Mucosa of descending colon (tissue), 3 donors: ENCODE measurements at places on chromosomes 1 and 21. TPM values are rescaled to one million over a fixed set of nuclear protein-coding genes. Genes with fewer than 3 reads are reported as not detected.
A peak's percentile ranks its signal among the peaks of the same experiment; 100 is the strongest.

Gene EVA1C
- total RNA-seq: 15.3 TPM

Gene CLCC1
- 32.1 TPM for total RNA-seq

Gene SPRR2A
- total RNA-seq: not detected

Gene TTC3
- 67.2 TPM for total RNA-seq

Gene HSD3B2
- 2.3 TPM for total RNA-seq

Gene C1QC
- 44.3 TPM for total RNA-seq

- no peak for DNase-seq
Observed at GRCh38 chr1:151902858-151903257, 6.5 kb downstream of the THEM4 start.

- DNase-seq: no peak
Observed at GRCh38 chr21:24994717-24995116, 612.6 kb downstream of the MRPL39 start.

GRCh38 chr1:232108598-232108997 lies 482.0 kb downstream of the DISC1 start:
- no peak for DNase-seq

- no peak for DNase-seq
Observed at GRCh38 chr1:228023294-228023639, 16.5 kb downstream of the WNT3A start.

GRCh38 chr1:47226121-47226838 lies 5.7 kb downstream of the TAL1 start:
- no peak for DNase-seq

GRCh38 chr21:33543505-33544129 lies 779 bp downstream of the SON start:
- DNase-seq: peak; percentile 86

DNA sequence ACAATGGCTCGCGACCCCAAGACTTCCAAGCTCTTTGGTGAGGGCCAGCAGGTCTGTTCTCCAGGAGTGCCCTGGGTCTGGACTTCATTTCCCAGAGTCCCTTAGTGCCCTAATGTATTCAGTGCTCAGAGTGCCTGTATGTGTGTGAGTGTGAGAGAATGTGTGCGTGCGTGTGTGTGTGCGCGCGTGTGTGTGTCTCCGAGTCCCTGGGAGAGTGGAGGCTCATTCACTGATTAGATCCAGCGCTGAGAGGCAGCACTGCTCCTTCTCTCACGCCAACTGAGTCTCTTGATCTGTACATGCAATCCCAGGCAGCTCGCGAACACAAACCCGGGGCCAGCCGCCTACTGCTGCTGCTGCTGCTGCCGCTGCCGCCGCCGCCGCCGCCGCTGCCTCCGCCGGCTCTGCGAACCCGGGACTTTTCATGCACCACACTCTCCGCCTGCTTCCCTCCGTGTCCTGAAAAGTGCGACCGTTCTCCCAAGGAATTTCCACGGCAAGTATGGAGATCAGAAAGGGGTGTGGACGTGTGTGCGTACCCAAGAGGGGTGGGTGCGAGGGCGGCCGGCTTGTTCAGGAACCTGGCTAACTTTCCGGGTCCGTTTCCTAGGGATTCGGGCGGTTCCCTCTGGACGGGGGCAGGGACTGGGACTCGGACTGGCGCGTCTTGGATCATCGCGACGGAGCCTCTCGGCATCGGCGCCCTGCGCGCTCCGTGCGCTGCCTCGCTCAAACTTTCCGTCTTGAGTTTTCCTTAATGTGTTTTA lies at the start of gene RNF220:
RNF220 (plus strand) TSS at position 225 of the 767 bp plus-strand sequence.
- peak; percentile 59 for DNase-seq

DNA sequence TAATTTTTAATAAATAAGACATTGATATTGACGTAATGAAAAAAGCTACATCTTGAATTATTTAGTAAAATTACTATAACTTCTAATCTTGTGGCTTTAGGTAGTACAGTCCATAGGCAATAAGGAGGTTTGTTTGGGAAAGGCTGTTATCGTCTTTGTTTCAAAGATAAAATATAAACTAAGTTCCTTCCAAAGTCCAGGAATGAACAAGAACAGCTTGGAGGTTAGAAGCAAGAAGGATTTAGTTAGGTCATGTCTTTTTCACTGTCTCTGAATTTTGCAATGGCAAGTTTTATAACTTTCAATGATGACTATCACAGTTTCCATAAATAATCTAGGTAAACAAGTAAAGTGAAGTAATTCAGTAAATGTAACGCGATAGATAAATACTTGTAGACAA lies 106.9 kb upstream of the OLFM3 start:
- no peak for DNase-seq

DNA sequence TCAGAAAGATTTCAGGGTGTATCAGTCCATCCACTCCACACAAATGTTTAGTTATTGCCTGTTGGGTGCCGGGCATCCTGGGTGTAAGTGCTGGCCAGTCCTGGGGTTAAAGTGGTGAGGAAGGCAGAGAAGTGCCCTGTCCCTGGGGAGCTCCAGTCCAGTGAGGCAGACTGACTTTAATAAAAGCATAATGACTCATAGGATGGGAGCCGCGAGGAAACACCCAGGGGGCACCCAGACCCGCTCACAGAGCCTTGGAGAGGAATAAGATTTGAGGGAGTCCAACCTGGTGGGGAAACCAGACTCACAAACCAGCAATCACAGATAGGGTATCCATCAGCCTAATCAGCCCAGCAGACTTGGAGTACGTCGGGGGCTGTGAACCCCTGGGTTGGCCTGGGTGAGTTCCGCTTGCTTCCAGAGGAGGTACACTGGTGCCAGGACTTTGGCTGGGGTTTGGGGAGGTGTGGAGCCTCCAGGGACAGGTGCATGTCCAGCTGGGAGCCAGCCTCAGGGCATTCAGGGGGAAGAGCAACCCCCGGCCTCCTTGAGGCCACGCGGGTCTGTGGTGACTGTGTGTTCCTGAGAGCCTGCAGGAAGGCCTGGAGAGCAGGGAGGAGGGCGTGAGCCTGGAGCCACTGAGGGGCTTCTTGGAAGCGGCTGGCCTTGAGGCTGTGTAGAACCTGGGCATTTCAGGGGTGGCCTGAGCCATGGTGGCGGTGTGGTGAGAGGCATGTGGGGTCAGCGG lies 3.7 kb downstream of the PEAR1 start:
- DNase-seq: peak; percentile 4

DNA sequence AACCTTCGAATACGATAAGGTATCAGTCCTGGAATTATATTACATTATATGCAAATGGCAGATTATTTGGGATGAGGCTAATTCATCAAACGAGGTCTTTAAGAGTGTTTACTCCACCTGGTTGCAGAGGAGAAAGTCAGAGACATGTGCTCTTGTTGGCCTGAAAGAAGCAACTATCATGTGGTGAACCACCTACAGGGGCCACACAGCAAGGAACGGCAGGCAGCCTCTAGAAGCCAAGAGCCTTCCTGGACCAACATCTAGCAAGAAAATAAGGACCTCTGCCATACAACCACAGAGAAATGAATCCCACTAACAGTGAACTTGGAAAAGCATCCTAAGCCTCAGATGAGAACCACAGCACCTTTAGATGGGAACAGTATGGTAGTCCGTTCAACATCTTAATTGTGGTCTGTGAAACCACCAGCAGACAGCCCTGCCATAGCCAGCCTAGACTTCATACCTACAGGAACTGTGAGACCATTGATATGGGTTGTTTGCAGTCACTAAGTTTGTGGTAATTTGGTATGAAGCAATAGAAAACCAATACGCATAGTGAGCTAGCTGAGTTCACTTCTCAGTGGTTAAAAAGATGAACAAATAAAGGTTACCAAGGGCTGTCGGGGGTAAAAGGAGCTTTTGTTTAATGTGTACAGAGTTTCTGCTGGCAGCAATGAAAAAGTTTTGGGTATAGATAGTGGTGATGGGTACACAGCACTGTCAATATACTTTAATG lies 345.7 kb upstream of the RUNX1 start:
- DNase-seq: no peak

DNA sequence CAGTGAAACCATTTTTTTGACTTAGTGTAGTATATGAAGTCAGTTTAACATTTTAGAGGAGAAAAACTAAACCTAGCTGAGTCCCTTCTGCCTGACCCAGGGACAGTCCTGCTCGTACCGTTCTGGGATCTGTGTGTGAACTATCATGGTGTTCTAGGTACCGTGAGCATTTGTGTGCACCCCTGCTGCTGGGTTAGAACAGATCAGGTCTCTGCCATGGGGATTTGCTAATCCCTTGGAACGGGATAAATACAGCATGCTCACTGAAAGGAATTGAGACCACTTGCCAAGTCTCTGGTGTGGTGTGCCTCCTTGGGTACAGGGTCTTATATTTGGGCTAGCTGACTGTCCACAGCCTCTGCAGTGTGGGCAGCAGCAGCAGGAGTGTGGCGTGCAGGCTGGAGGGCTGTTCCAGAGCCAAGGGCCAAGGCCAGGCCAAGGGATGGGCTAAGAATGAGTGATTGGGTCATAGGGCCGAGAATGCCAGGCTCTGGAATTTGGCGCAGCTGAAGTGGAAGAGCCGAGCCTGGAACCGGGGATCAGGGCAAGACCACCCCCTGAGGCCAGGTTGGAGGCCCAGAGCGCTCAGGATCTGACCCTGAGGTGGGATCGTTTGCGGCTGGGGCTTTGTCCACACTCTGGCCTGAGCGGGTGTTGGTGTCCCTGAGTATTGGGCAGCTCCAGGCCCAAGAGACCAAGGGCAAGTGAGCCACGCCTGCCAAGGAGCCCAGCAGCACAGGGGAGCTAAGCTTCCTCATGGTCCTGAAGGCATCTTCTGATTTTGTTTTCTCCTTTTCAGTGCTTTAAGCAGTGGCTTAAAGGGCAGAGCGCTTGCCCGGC lies 66.3 kb downstream of the VPS26C start:
- DNase-seq: no peak

DNA sequence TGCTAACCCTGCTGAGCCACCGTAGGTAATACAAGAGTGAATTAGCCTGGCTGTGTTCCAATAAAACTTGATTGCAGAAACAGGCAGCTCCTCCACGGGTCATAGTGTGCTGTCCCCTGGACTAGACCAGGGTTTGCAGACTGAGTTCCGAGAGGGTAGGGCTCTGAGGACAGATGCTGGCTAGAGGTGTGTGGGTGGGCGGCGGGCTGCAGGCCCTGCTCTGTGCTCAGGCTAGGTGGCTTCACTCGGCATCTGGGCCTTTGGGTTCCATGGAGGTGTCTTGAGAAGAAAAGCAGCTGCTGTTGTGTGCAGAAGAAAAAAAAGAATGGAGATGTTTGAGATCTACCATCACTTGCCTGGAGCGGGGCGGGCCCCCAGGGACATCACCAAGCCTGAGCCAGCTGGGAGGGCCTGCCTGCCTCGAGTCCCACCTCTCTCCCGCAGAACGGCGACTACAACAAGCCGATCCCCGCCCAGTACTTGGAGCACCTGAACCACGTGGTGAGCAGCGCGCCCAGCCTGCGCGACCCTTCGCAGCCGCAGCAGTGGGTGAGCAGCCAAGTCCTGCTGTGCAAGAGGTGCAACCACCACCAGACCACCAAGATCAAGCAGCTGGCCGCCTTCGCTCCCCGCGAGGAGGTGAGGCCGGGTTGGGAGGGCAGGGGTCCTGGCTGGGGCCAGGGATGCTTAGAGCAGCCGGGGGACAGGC lies 7.9 kb downstream of the TMEM201 start:
- peak; percentile 53 for DNase-seq

GRCh38 chr1:9990944-9991343 lies 6.1 kb upstream of the RBP7 start:
- no peak for DNase-seq

DNA sequence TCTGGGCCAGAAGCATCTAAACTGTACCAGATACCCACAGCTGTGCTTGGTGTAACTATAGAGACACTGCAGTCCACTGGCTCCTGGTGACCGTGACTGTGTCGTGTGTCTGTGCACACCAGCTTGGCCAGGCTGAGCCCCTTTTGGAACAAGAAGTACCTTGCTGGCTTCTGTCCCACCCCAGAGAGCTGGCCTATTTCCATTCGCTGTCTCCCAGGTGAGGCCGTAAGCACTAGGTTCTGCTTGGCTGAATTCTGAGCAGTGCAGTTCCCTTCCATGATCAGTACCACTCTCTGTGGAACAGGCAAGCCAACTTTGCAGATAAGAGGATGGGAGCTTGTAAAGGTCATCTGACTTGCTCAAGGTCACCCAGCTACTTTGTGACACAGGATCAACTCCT lies 119.9 kb upstream of the DNAH14 start:
- no peak for DNase-seq

GRCh38 chr1:230337266-230337665 lies 88.9 kb downstream of the PGBD5 start:
- DNase-seq: no peak
